ENCODE measurements at places on chromosomes 6 and 20.

DNA sequence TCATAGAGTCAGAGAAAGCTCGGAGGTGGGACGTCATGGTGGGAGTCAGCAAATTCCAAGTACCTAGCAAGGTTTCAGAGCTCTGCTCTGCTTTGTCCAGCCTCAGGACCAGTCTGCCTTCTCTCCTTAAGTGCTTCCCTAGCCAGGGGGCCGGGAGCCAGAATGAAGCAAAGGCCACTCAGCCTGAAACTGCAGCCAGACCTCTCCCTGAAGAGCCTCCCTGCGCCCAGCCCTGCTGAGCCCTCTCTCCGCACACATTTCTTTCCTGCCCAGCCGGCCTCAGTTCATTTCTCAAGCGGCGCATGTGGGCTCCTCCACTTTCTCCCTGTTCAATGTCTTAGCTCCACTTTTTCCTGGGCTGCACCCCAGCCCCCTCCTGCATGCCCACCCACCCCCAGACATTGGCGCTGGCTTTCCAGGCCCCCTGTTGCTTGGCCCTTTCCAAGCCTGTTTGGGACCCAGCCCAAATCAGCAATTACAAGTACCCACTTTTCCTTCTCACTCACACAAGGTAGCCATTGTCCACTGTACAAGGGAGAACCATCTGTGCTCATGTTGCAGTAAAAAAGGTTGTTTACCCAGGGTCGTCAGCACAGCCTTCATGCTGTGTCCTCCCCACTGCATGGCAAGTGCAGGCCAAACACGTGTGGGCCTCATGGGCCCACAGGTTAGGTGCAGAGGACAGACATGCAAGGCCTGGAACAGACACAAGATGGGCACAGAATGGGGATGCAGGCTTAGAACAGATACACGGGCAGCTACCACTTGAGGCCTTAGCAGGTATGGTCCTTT is 147.1 kb downstream of the MRPL14 start:
- DNase-seq, result no peak

DNA sequence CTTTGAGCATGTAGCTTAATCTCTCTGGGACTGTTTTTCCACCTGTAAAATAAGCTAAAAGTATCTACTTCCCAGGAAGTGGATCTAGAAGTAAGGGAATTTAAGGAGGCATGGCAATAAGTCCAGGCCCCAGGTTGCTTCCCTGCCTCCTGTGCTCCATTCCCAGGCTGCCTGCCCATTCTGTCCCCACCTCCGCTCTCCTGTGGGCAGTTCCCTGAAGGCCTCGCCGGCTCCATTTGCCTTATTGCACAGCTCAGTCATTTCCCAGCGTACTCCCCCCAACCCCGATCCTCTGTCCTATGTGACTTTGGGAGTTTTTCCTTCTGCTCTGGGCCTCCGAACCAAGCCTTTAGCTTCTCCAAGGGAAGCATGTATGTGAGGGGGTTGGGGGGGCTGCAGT is 4.6 kb downstream of the SLC29A1 start:
- DNase-seq, result no peak

GRCh38 chr6:137950581-137950980 is 83.5 kb downstream of the TNFAIP3 start:
- DNase-seq, result no peak

DNA sequence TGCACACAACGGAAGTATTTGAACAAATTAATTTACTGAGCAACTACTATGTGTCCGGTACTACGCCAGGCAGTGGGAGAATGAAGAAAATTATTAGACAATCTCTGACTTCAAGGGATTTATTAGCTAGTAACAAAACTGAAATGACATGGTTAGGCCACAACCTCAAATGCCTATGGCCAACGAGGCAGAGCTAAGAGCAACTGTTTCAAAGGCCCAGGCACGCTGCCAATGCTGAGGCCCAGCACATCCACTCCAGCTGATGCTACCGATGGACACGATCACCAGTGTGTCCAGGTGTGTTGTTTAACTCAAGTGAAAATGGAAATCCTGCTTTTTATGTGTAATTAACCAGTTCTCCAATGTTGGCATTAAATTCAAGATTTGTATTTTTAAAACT is 420.9 kb downstream of the PRKN start:
- no peak for DNase-seq

- no peak for DNase-seq
These were observed 286.0 kb downstream of the FOXC1 start for GRCh38 chr6:1895721-1896120.

GRCh38 chr6:166306378-166307081 is 1.7 kb downstream of the PRR18 start:
- no peak for DNase-seq

DNA sequence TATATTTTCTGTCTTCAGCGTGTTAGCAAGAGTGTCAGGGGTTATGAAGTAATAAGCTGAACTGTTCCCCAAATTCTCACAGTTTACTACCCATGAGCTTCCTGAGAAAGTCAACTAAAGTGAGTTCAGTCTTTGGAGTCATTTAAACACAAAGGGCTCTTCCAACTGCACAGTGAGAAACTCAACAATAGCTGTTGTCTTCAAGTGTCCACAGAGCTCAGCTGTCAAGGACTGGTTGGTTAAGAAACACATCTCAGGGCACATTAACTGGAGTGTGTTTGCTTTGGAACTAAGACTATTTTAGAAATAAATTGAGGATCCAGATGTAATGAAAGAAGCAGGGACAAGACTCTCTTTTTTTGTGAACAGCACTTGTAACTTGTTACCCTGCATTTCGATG is 241.4 kb upstream of the SOX4 start:
- DNase-seq, result no peak

DNA sequence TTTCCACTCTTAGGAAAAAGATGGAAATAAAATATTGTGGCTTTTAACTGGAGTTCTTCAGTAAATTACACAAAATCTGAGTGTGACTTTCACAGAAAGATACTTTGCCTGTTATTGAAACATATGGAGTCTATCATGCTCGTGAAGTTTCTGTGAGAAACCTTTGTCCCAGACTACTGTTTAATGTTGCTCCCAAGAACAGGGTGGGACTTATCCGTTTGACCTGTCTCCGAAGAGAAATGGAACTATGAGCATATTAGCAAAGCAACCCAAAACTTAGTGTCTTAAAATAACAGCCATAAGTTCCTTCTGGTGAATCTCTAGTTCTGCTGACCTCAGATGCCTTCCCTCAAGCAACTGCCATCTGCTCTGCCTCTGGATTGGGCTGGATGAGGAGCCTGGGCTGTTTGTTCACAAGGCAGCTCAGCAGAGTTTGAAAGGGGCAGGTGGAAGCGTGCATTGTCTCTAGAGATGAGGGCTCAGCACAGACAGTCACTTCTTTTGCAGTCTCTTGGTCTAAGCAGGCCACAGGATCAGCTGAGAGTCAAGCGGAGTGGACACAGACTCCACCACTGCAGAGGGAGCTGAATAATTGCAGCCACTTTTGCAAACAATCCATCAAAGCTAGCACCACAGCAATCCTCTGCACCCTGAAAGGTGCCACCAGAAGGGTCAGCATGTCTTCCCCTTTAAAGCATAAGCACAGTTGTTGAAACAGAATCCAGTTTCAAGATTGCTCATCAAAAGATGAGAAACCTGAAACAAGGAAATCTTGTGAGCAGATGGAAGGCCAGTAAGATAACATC is 52.8 kb downstream of the MYB start:
- DNase-seq, result no peak

DNA sequence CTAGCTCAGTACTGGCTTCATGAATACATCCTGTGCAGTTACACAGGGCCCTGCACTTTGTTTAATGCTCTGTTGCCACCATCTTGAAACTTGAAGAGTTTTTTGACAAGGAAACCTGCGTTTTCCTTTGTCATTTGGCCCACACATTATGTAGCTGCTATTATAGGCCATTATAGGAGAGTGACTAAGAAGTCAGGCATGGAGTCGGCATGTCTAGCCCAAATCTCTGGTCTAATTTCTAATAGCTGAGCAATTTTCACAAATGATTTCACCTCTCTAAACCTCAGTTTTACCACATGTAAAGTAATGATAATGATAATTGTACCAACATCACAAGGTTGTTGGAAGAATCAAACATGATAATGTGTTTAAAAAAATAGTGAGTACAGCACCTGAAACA is 67.1 kb upstream of the MYLIP start:
- DNase-seq, result no peak

GRCh38 chr6:105492706-105493673 is 90.1 kb upstream of the PREP start:
- DNase-seq, result no peak

GRCh38 chr6:35969646-35970045 is 48.7 kb upstream of the SRPK1 start:
- DNase-seq, result no peak
